ENCODE measurements at places on chromosomes 2 and 18.

- DNase-seq = no peak
These were observed 54.9 kb upstream of the SLC5A7 start for GRCh38 chr2:107931412-107931811.

DNA sequence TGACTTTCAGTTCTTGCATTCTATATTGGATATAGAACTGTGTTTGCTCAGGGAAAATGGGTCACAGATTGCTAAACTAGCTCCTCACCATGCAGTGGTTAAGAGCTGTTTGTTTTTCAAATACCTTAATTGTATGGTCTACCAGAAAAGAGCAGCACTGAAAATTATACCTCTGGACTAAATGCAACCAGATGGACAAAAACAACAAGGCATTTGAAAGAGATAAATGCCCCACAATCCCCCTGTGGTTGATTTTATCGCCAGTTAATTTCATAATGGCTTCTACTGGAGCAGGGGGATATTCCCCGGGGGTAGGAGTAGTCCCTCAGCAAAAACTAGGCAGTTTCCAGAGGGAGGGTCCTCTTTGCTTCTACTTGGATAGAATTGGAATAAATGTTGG lies 267.9 kb upstream of the TNP1 start:
- DNase-seq = no peak

DNA sequence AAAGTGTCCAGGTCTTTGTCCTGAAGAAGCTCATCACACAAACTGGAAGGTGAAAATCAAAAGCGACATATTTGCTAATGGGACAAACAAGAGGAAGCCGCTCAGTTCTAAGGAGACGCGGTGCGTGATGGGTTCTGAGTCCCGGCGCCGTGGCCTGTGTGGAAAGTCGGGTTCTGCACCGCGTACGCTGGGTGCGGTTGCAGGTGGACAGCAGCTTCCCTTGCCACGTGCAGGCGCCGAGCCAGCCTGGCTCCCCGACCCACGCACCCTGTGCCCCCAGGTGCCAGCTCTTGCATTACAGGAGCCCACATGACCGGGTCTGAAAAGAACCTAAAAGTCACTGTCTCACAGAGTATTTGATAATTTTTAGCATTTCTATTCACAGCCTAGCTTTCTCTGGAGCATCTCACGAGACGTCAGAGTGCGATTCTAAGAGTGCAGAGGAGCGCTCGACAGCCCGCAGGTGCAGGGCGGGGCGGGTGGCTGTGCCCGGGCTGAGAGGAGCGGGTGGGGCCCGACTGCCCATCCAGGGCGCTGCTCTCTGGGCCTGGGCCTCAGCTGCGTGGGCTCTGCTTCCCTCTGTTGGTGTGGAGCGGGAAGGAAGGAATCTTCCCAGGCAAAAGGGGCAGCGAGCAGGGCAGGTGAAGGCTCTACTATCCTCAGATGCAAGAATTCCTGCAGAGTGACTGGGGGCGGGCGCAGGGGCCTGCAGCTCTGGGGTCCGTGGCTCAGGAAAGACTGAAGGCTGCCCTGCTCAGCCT lies 39.4 kb downstream of the MYT1L start:
- peak; percentile 18 for DNase-seq

- DNase-seq = no peak
These were observed 7.4 kb upstream of the FHL2 start for GRCh38 chr2:105406221-105406620.

DNA sequence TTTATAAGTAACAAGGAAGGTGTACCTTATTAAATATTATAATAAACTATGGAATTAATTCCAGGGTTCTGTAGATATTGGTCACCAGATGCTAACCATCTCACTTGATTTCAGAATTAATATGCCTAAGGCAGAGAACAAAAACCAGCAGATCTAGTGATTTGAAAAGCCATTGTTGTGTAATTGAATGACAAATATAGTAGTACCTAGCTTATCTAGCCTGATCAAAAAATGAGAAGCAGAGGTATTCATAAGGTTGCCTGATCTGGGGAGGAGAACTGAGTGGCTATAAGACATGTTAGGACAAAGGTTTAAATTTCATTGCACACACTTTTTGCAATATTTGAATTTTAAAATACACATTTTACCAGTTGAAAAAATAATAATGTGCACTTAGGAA lies 132.0 kb upstream of the UBE2E3 start:
- DNase-seq = no peak

- DNase-seq = no peak
These were observed 299.1 kb upstream of the GALNT5 start for GRCh38 chr2:156958374-156958773.

DNA sequence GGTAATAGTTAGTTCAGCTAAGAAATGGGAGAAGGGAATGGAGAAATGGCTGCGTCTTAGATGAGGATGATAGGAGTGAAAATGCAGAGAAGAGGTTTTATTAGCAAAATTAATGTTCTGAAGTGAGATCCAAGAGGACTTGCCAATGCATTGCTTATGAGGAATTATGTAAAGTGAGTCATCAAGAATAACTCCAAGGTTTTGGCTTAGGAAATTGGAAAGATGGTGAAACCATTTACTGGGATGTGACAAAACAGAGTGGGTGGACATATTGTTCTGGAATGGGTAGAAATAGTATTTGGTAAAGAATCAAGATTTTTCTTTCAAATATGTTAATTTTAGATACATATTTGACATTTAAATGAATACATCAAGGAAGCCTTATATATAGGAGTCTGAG lies 306.6 kb upstream of the CYRIA start:
- no peak for DNase-seq

DNA sequence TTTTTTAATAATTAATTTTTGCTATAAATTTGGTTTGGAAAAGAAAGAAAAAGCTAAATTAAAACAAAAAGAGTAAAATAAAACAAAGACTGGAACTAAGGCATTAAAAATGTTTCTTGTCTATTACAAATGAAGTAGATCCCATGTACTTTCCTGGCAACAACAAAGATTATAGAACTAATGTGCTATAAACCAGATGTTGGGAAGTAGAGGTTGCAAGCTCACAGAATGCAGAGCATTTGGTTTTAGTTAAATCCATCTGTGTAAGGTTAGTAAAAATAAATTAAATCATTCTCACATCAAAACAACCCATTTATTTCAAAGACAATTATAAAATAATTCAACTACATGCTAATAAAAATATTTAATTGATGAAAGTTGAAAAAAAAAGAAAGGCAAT lies 157.2 kb upstream of the ZC3H15 start:
- DNase-seq = no peak

DNA sequence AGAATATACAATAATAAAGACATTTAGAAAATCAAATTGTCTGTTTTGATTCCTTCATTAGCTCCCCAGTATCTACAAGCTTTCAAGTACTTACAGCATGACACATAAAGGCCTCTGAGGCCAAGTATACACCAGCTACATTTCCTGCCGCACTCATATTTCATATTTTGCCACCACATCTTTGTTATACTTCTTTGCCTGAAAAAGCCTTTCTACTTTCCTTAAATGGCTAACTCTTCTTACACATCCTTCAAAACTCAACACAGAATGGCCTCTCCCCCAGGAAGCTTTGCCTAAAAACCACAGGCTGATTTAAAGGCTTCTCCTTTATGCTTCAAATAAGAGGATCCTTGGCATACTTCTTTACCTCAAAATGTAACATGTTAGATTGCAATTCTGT lies 4.5 kb downstream of the STK17B start:
- no peak for DNase-seq

GRCh38 chr2:28401411-28401810 lies 8.8 kb downstream of the FOSL2 start:
- no peak for DNase-seq

GRCh38 chr2:215434447-215435279 lies 1.2 kb downstream of the FN1 start:
- DNase-seq = no peak

DNA sequence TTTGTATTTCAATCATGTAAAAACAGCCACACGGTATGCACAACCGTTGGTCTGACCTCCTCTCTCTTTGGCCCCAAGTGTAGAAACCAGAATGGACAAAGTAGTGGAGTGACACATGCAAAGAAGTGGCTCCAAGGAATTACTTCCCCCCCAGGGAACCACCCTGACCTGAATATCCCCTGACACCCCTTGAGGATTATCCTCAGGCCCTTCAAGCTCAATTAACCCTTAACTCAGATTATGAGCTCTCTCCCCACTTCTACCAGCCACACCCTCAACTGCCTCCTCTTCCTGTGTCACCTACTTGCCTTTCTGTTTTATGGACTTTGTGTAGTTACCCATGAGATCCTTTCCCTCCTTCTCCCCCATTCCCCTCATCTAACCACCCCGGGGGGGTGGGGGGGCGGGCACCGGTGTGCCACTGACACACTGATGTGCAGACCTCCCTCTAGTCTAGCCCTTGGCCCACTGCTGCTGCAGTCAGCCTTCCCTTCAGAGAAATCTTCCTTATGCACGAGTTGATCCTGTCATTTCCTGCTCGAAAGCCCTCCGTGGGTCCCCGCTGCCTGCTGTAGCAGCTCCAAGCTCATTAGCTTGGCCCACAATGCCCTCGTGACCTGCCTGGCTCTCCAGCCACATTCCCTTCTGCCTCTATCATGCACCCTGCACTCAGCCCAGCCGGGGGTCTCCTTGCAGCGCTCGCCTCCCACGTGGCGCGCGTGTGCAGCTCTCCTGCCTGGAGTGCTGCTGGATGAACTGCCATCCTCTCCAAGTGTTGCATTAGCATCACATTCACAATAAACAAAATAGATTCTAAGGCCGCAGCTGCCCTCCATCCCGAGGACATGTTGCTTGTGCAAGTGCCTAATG lies 40.1 kb upstream of the TMEM177 start:
- no peak for DNase-seq

- no peak for DNase-seq
These were observed 355.9 kb upstream of the HNRNPA3 start for GRCh38 chr2:176856683-176857082.

DNA sequence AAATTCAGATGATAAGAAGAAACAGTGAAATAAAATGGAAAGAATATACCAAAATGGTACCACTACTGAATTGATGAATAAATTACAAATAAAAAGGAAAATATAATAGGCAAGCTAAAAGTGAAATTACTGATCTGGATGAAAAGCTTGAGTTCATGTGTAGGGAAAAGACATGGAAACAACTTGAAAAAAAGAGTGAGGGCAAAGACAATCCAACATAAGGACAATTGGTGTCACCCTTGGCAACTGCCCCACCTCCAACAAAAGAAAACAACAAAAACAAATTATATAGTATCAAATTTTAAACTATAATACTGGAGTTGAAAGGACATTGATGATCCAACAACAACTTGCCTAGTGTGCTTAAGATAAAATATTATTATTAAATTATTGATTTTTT lies 37.6 kb downstream of the PPP1R1C start:
- no peak for DNase-seq

DNA sequence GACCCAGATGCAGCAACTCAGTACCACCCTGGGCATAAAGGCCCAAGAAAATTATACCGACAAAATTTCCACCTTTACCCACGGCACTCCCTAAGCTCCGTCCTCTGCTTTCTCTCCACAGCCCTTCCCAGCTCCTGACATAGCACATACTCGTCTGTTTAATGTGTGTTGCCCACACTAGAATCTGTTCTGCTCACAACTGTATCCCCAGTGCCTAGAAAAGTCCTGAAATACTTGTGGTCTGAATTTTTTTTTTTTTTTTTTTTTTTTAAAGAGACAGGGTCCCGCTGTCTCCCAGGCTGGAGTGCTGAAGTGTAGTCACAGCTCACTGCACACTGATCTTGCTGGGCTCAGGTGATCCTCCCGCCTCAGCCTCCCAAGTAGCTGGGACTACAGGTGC lies 62.3 kb downstream of the ADCY3 start:
- no peak for DNase-seq

DNA sequence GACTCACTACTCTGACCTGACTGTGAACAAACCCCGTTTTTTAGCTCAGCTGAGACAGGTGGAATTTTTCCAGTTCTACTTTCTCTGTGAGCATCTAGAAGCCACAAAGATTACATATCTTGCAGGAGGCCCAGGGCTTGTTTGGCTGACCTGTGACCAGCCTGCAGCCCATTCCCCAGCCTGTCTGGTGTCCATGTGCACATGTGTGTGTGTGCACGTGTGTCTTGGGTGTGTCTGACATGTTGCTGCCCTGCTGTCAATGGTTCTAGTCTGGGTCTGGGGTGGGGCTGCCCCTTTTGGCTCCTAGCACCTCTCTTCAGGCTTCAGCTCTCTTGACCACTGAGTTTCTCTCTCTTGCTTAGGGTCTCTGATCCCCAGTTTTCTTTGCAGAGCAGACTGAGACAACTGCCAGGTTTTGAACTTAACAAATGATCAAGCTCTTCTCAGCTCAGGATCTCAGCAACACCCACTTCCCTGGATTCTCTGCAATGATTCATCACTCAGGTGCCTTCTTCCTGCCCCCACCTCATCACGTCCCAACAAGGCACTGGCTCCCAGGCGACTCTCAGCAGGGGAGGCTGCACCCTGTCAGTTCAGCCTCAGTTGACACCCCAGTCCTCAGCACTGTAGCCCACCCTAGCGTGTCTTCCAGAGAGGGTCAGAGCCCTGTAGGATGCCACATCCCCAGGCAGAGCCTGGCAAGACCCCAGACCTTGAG lies 130.3 kb downstream of the CELF4 start:
- DNase-seq = no peak

Measured in iPS DF 6.9 (cell line).